ENCODE measurements at places on chromosomes 6 and 20.

DNA sequence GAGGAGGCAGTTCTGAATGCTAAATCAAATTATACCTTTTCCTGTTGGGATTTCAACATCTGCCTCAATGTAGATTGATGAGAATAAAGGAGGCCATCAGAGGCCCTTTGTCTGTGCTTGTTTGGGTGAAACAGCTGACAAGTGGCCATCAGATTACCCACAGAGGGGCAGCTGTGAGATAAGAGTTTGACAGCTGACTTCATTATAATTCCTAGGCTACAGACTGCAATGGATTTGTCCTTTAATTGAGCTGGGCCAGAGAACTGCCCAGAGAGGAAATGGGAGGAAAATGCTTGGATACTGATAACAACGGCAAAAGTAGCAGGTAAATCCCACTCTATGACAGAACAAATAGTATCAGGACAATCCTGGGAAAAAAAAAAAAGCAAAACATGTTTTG, 649.4 kb downstream of the HDGFL1 start:
- no peak for DNase-seq

DNA sequence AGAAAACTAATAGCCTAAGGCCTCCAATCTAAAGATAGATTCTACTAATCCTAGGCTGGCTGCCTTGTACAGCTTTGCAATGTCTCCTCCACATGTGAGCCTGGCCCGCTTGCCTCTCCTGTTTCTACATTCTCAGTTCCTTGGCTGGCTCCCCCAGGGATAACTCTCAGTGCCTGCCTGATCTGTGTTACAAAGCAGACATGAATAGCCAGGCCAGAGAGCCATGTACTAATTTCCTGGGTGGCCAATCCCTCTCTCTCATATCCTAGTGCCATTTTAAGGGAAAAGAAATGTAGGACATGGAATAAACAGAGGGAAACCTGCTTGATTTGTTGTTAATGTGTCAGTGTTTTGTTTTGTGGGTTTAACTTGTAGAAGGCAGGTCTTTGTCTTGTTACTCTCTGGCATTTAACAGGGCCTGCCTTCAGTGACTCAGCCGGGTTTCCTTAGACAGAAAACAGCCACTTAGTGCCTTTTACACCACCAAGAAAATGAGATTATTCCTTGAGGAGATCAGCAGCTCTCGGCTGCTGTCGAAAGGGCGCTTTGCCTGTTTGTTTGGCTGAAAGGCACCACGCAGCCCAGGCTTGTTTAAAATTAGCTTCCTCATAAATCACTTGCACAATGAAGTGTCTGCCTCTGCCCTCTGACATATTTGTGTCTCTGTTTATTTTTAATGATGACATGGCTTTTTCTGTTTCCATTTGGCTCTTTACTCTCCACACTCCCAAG, 702.7 kb downstream of the MAFB start:
- DNase-seq: no peak

- DNase-seq: no peak
Observed at GRCh38 chr6:32439602-32440214, at the start of gene HLA-DRA. HLA-DRA (plus strand) TSS chr6:32439887; CDS start chr6:32439951, 64 bp downstream.

DNA sequence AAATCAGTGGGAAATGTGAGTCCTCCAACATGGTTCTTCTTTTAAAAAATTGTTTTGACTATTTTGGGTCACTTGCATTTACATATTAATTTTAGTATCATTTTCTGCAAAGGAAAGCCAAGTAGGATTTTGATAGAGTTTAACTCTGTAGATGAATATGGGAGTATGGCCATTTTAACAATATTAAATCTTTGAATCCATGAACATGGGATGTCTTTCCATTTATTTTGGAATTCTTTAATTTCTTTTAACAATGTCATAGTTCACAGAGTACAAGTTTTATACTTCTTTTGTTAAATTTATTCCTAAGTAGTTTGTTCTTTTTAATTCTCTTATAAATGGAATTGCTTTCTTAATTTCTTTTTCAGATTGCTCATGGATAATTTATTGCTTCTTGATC, 56.5 kb upstream of the ARMC2 start:
- no peak for DNase-seq

DNA sequence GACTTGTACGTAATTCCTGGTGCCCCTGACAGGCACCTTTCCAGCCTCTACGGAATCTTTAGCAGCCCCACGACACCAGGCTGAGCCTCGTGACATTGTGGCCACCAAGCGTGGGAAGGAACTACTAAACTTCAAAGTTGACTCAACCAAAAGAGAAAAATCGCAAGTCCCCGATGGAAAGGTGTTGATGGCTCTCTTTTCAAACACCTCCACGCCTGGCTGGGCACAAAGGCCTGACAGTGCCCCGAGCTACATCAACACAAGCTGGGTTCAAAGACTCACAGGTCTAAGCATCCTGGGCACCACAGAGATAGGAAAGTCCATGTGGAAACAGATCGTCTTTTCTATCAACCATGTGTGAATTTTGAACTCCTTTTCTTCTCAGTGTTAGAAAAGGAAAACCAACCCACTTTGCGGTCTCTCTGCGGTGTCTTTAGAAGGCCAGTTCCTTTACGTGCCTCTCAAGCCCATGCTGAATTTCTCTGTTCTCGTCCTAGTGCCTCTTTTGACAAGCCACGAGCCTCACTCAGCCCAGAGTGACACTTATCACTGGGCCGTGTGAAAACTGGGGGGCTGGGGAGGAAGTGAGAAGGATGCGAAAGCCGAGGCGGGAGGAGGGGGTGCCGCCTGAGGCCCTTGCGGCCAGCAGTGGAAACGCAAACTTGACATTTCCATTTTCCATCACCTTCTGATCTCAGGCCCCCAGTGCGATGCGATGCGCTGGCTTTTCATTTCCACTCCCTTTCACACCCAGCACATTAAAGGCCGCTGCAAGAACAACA, 59.4 kb downstream of the GFOD1 start:
- DNase-seq: no peak

GRCh38 chr6:161636882-161637430, 363.1 kb upstream of the AGPAT4 start:
- no peak for DNase-seq

DNA sequence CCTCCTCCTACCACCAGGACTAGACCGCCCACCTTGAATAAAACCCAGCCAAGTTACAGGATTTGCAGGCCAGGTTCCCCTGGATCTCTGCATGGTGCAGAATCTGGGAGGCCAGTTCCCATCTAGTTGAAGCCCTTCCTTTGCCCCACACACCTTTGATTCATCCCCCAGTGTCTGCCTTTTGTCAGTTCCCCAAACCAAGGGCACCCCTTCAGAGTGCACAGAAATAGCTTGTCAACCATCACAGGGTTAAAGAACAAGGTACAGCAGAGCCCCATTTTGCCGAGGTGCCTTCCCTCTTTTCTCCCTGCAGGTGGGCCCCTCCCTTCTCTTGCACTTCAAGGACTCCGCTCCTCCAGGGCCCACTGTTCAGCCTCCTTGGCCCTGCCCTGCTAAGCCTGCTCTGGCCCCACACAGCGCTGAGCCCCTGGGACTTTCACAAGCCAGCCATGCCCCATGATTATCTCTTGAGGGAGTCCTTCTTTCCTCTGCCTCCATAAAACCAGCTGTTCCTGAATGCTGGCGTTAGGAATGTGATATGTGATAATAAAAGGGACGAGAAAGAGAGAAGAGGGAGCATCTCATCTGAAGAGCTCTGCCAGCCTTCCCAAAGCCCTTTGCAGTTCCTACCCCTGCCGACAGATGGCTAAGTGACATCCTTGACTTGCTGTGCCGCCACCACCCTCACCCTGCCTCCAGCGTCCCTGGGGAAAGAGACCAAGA, 280.3 kb downstream of the CDC5L start:
- no peak for DNase-seq

DNA sequence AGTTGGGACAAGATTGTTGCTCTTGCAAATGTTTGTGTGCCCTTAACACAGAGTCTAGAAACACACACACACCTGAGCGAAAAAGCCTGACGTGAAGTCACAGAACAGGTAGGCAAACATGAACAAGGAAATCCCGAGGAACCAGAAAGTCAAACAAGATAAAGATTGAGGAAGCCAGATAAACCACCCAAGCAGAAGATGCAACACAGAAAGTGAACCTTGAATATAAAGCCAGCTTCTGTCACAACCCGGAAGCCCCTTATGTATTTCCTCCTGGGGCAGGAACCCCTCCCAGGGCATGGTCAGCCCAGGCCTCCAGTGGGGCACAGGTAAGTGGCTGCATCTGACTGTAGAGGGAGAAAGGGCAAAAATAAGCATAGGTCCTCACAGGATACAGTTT, 158.2 kb upstream of the SUPT3H start:
- DNase-seq: no peak

- DNase-seq: no peak
Observed at GRCh38 chr6:140090871-140091270, 716.4 kb upstream of the CITED2 start.

DNA sequence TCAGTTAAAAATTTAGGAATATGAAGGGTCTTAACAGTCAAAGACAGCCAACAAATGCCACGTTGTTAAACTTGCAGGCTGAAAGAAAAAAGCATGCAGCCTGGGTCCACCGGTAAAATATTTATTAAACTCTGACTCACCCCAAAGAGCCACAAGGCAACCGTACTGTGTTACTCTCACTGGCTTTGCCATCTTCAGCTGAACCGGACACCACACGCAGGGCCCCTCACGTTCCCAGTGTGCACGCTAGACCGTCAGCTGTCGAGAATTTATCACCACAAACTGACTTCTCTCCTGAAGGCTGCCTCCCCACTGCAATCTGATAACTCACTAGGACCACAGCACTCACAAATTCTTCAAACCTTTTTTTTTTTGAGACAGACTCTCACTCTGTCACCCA, 30.7 kb downstream of the HUS1B start:
- DNase-seq: no peak
